ENCODE measurements at places on chromosomes 12 and 14.

GRCh38 chr12:31813305-31813704, 84.5 kb upstream of the AMN1 start:
- DNase-seq, result no peak

DNA sequence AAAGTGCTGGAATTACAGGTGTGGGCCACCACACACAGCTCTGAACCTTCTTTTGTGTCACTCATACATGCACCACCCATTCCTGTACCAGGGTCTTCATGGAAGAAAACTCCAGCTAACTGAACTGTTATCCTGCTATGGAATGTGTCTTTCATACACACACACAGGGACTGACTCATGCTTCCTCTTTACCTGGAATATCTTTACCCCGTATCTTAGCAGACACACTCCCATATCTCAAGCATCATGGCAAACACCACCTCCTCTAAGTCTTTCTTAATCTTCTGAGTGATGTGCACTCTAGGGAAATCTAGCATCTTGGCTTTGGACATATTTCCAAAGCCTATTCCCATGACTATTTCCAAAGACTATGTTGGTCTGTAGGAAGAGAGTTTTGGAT, 35.0 kb upstream of the DTX1 start:
- no peak for DNase-seq

- no peak for DNase-seq
These were observed 42.5 kb upstream of the BMP4 start for GRCh38 chr14:53999061-53999488.

DNA sequence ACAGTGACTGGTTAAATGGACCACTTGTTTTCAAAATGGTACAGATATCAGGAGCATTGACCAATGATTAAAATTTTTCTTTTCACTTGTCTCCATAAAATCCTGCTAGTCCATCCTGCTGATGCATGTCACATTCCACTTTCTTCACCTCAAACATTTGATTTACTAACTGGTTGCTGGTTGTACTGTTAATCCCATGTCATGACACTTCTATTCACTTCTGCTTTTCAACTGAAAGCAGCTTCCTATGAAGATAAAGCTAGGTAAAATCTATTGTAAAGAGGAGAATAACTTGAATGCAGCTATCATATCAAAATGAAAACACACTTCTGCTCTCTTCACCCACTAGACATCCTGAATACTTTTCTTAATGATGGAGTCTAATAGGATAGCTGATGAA, 149.6 kb upstream of the OTX2 start:
- no peak for DNase-seq

- no peak for DNase-seq
These were observed 28.6 kb downstream of the MAX start for GRCh38 chr14:65073605-65074201.

DNA sequence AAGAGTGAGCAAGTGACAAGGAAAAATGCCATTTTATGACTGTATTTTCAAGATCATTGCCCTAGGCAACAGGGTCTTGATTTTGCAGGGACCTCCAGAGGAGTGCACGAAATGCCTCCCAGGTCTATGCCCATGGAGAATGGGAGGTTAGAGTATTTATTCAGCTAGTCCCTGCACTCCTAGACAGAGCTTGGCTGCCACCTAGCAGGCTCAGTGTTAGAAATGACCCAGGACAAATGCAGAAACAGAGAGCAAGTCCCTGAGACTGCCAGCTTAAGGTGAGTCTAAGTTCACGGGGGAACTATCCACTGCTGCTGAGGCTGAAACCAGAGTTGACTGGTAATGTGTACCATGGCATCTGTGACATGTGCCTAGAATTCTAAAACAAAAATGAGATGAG, 506.4 kb downstream of the MED13L start:
- no peak for DNase-seq

- DNase-seq, result no peak
These were observed 136.2 kb downstream of the NDUFA12 start for GRCh38 chr12:94867066-94867855.

- DNase-seq, result no peak
These were observed 76.7 kb downstream of the TBK1 start for GRCh38 chr12:64528616-64529015.

Data from common myeloid progenitor, CD34-positive (primary cell).